ENCODE measurements at places on chromosomes 7 and 10.

GRCh38 chr7:26329520-26330255, 38.0 kb downstream of the SNX10 start:
- DNase-seq, result no peak

DNA sequence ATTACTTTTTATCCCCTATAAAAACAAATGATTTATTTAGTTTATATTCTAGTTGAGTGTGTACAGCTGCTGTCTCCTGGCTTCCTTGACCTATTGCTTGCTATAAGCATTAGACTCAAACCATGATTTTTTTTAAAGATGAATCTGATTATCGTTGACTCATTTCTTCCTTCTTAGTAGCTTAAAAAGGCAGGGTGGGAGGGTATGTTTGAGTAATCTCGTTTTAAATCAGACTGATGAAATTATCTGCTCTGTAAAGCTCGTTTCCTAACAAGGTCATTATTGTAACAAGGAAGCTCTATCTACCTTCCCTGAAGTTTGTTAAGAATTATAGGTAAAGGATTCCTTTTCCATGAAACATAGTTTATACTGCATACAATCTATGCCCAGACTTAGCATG, 276.3 kb upstream of the KCND2 start:
- no peak for DNase-seq

DNA sequence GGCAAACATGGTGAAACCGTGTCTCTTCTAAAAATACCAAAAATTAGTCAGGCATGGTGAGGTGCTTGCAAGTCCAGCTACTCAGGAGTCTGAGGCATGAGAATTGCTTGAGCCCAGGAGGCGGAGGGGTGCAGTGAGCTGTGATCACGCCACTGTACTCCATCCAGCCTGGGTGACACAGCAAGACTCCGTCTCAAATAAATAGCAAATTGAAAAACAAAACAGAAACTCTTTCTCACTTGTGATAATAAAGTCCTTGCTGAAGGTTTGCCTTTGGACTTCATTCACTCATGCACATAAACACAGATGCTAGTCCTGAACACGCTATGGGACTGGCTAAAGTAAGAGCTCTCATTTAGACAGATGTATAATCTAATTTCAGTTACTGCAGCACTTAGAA, 37.6 kb downstream of the ANK3 start:
- DNase-seq, result no peak

- DNase-seq, result no peak
These were observed 69.9 kb downstream of the C10orf105 start for GRCh38 chr10:71649631-71650030.

DNA sequence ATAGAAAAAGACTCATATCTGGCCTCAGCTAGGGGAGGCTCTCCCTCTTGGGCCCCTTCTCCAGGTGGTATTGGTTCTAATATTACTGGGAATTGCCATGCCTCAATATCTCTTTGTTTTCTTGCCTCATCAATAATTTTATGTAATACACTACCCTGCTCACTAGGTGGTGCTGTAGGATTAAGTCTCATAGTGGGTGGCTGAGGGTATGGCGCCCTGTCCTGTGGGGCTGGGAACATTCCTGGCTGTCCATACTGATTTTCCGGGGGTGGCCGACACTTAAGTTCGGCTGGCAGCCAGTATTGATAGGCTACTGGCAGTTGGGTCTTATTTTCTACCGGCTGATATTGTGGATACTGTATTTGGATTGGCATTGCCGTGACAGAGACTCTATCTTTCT, 9.0 kb upstream of the TAS2R3 start:
- no peak for DNase-seq

DNA sequence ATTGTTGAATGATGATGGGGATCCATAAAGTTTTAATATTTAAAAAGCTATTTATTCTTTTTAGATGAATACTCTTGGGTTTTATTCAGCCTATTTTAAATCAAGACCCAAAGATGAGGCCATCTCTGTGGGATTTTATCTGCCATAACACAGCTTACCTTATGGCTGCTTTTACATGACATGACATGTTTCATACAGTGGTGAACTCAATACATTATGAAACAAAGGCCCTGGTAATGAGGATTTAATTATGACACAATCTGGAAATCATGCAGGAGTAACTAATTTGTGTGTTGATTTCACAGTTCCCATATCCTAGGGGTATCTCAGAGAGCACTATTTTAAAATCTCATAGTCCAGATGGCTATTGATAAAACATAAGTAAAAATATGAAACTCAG, 661.8 kb upstream of the FZD8 start:
- no peak for DNase-seq

DNA sequence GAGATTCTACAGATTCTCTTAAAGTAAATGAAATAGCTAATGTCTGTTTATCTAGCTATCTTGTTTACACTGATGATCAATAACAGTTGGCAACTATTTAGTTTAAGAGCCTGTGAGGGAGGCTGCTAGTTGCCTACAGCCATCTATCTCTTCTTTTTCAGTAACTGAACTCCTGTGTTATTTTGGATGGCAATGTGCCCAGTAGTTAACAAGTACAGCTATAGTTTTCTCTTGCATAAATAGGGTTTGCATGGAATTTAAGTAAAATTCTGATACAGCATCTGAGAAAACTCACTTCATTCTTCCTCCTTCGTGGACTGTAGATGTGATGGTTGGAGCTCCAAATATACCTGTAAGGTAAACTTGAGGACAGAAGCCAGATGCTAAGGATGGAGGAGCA, 219.5 kb upstream of the POT1 start:
- DNase-seq, result no peak

DNA sequence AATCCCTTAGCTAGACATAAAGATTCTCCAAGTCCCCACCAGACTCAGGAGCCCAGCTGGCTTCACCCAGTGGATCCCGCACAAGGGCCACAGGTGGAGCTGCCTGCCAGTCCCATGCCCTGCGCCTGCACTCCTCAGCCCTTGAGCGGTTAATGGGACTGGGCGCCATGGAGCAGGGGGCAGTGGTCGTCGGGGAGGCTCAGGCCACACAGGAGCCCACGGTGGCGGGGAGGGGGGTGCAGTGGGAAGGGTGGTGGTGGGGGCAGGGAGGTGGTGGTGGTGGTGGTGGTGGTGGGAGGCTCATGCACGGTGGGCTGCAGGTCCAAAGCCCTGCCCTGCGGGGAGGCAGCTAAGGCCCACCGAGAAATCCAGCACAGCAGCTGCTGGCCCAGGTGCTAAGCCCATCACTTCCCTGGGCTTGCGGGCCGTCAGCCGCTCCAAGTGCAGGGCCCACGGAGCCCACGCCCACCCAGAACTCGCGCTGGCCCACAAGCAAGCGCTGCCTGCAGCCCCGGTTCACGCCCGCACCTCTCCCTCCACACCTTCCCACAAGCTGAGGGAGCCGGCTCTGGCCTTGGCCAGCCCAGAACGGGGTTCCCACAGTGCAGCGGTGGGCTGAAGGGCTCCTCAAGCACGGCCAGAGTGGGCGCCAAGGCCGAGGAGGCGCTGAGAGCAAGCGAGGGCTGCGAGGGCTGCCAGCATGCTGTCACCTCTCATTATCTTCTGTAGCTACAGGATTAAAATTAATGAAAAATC, 732.5 kb upstream of the POM121L12 start:
- no peak for DNase-seq

- no peak for DNase-seq
These were observed 100.7 kb downstream of the NKX6-2 start for GRCh38 chr10:132685101-132685891.

DNA sequence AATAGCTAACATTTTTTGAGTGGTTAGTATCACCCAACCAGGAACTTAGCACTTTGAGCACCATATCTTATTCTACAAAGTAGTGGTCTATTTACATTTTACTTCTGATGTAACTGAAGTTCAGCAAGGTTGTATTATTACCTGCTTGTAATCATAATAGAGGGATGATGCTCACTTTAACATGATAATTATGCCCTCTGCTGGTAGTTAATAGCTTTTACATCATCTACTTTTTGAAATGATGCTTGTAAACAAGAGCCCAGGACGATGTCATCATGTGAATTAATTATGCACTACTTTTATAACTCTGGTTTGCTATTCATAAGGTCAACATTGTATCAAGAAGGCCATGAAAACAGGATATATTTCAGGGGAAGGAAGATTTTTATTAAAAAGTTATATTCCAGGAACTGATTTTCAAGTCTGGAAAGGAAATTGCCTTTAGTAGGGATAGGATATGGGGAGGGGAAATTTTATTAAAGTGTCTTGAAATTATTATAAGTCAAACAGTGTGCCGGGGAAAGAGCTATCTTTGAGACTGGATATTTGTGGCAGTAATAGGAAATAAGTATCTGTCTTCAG, 80.3 kb upstream of the SCIN start:
- no peak for DNase-seq

GRCh38 chr10:96919785-96920430, 87.8 kb downstream of the LCOR start:
- DNase-seq, result no peak

- DNase-seq, result no peak
These were observed 210.9 kb downstream of the RNLS start for GRCh38 chr10:88372051-88372715.

DNA sequence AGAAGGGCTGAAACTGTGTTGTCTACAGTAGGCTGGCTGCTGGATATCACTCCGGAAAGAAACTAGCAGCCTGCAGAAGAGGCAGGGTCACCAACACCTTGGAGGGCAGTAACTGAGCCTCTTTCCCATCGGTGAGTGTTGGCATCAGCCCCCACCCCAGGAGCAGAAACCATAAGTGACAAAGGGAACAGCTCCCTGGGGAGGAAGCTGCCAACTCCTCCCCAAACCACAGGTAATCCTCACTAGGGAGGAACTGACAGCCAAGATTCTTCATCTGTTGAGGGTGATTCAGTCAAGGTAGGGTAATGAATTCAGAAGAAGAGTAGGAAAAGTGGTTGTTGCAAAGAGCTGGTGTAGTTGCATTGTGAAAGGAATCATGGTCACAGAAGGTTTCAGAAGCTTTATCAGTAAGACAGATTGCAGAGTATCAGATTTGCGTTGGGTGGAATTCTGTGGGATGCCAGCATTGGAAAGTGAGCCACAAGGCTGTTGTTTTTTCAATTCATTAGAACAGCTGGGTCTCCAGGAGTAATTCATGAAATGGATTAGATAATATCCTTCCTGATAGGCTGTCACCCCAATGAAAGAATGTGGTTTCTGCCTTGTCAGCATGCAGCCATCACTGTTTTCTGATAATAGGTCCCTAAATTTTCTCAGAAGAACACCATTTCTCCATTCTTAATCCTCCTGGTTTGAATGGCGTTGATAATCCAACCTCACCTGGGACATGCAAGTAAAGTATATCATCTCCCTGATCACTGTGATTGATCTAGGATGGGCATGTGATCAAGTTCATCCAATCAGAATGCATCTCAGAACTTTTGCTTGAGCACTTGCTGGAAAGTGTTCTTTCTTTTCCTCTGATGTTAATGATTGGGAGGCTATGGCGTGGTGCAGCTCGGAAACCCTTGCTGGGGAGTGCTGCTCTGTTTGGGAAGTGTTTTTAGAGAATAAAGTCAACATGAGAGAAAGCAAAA, 75.0 kb upstream of the CTBP2 start:
- DNase-seq, result no peak

- DNase-seq, result no peak
These were observed 63.1 kb downstream of the GPAM start for GRCh38 chr10:112120491-112120890.

GRCh38 chr10:127534074-127534473, 15.0 kb upstream of the NPS start:
- no peak for DNase-seq

DNA sequence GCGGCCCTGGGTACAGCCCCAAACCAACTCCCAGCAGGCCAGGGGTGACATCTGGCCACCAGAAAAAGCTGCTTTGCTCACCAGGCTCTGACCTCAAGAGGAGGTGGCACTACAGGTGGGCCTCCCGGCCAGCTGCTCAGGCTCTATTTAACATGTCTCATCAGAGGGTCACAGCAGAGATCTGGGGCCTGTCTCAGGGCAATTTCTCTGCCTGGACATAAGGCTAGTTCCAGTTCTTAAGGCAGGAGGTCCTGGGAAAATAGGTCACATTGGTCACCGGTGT, 88.6 kb downstream of the GFRA1 start:
- no peak for DNase-seq

DNA sequence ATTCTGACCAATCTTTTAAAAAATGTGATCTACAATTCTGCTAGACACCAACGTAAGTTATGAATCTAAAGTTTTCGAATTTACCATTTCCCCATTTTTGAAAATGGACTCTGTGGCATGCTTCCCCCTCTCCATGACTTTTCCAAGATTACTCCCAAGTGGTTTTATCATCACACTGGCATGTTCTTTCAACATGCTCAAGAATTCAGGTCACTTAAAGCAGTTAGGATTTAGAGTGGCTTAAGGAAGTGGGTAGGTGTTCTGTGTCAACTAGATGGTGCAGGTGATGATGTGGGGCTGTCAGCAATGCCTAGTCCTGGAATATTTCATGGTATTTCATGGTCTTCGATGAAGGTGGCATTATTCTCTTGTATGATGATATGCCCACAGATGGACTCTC, 164.0 kb upstream of the ASAH2 start:
- no peak for DNase-seq

GRCh38 chr7:123972831-123973230, 47.8 kb downstream of the SPAM1 start:
- DNase-seq, result no peak

DNA sequence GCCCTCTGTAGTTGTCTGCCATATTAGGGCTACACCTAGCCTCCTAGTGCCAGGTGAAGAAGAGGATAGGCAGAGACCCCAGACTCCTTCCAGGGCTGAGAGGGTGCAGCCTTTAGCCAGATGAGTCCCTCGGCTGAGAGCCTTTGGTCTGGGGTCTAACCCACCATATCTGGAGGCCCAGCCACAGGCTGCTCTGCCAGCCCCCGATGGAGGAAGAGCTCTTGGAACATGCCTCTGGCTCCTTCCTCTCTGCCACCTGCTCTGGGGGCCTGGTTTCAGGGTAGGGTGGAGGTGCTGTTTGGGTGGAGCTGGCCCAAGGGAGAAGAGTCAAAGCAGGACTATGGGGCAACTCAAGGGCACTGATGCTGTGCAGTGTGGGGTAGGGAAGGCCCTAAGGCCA, 1.4 kb downstream of the LRRC18 start:
- no peak for DNase-seq

DNA sequence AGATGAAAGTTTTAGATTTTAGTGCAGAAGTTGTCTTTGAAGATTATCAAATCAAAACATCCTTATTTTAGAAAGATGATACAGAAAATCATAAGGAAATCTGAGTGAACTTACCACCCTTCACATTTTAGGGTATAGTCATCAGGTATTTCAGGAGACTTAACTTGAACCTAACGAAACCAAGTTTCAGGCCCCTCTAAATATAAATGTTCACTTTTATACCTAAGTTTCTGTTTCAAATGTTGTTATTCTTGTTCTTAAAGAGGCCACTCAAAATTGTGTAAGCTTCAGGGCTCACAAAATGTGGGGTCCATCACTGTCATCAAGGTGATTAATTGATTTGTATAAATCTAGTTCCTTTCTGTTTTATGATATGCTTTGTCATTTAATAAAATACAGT, 216.2 kb downstream of the KIAA1217 start:
- DNase-seq, result no peak

GRCh38 chr7:88545663-88546062, 213.8 kb upstream of the ZNF804B start:
- no peak for DNase-seq

- no peak for DNase-seq
These were observed 201.8 kb downstream of the LHFPL3 start for GRCh38 chr7:104530251-104530650.

- DNase-seq, result no peak
These were observed 215.9 kb downstream of the PARD3 start for GRCh38 chr10:34599026-34599795.

Data from stimulated activated CD8-positive, alpha-beta memory T cell treated with anti-CD3 and anti-CD28 coated beads, Interleukin-15, amount 100 ng/mL, for 4 hours (primary cell).